ENCODE measurements at places on chromosomes 6 and 20. TPM values are rescaled to one million over a fixed set of nuclear protein-coding genes. Genes with fewer than 3 reads are reported as not detected.

GJA10 gene
- total RNA-seq = not detected

MUC21 gene
- total RNA-seq = not detected

CABLES2 gene
- total RNA-seq = 5.9 TPM

SPEF1 gene
- total RNA-seq = 2.3 TPM

TRIM10 gene
- total RNA-seq = not detected

VIP gene
- not detected for total RNA-seq
